NCI-H524 treated with DMSO at 0.1 percent for 48 hours (cell line): ENCODE measurements at places on chromosomes 7 and 10.

GRCh38 chr10:34549001-34549400, 266.1 kb downstream of the PARD3 start:
- DNase-seq, result no peak

DNA sequence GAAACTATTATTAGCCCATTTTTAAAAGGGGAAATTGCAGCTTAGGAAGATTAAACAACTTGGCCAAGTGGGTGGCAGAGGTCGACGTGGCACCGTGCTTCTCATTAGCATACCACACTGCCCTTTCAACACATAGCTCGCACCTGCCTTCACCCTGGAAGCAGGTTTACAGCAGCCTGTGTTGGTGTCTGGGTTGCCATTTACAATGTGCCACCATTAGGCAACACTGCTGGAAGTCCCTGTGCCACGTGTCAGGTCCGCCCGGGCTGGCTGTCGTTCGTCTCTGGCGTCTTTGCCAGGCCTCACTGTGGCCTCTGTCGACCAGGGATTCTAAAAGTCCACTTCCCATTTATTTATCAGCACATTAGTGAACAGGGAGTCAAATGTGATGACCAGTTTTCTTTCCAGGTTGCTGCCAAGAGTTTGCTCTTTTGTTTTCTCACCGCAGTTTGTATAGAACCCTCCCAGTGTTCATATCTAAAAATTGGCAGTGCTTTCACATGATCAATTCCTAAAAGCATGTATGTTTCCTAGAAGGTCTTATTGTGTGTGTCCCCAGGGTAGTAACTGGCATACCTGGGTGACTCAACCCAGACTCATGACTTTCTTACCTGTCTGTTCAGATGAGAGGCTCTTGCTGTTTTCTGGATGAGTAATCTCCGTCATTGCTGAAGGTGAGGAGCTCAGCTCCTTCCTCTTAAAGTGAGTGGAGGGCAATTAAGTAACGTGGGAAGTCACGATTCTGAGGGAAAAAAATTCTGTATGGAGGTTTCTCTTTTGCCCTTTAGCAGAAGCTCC, 9.2 kb downstream of the INSIG1 start:
- no peak for DNase-seq

DNA sequence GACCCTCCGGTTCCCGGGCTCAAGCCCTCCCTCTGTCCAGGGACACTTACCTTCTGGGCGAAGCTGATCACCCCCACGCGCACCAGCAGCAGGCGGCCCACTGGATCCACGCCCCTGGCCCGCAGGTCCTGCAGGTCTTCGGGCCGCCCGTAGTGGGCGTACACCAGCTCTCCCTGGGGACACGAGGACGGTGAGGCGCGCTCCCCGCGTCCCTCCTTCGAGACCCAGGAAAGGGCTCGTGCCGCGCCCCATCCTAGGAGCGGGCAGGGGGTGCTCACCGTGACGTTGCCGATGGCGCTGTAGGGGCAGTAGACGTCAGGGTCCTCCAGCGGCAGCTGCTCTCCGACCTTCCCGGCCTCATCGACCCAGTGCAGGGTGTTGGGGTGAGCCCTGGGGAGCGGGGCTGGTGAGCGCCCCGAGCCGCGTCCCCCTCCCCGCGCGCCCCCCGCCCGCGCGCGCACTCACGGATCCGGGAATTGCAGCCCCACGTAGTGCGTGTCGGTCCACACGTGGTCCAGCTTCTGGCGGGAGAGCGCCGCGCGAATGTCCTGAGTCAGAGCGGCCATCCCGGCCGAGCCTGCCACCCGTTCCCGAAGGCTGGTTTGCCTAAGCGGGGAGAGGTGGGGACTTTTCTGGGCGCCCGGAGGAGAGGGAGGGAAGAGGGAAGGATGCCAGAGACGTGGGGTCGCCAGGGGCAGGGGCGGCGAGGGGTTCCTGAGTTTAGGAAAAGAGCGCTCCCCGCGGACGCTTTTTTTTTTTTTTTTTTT, 8.2 kb downstream of the TFR2 start:
- no peak for DNase-seq

GRCh38 chr10:50432211-50433009, 181.1 kb upstream of the ASAH2 start:
- DNase-seq, result no peak

DNA sequence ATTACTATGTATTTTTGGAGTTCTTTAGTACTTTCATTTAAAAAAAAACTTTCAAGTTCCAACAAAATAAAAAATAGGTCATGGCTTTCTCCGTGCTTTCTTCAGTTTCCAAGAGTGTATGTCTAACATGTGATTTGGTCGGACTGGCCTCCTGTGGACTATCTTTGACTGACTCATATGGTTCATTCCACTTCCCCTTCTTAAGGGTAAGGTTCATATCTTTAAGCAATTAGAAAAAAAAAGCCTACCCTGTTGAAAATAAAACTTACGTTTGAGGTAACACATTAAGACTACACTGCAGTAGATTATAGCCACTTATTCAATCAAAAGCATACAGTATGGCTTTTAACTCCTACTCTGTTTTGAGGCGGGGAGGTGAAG, 112.8 kb upstream of the AHR start:
- no peak for DNase-seq

- DNase-seq, result no peak
Measured at GRCh38 chr7:20330928-20331909, 519 bp downstream of the ITGB8 start.

GRCh38 chr10:79155301-79156081, 86.7 kb downstream of the ZMIZ1 start:
- DNase-seq, result no peak

GRCh38 chr10:71392791-71393781, 3.6 kb upstream of the CDH23 start:
- no peak for DNase-seq
